ENCODE measurements at places on chromosomes 12 and 14.

- no peak for DNase-seq
These were observed 27.0 kb upstream of the EID3 start for GRCh38 chr12:104276273-104277131.

- no peak for DNase-seq
These were observed 11.2 kb downstream of the SERPINA1 start for GRCh38 chr14:94376976-94377865.

- no peak for DNase-seq
These were observed 109.6 kb downstream of the TTLL5 start for GRCh38 chr14:75770635-75771034.

GRCh38 chr14:52918486-52918885, 32.4 kb downstream of the FERMT2 start:
- peak; percentile 31 for DNase-seq

DNA sequence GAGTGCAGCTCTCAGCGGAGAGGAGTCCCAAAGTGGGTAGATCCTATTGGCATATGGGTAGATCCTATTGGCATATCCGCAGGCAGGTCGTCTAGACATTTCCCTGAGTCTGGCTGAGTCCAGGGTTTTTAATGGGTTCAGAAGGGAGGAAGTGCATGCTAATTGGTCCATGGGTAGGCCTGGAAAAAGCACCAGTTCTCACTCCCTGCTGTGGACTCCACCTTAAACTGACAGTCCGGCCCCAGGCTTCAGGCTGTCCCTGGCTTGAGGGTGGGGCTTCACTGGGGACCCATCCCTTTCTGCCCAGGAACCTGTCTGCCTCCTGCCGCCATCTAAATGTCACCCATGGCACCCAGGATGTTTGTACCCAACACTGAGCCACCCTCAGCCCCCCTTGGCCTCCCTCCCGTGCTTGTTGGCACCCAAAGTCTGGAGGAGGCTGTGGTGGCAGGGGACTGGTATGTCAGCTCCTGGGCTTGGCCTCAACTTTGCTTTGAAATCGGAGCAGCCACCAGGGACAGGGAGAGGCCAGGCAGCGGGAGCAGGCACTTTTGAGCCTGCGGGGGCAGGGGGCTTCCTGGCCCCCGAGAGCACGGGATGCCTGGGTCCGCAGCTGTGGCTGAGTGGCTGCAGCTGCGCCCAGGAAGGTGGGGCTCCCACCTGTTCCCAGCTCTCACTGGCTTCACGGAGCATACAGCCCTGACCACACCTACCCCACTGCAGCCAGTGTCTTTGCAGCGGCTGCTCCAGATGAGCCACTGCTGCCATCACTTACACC, 29.6 kb upstream of the YAF2 start:
- no peak for DNase-seq

DNA sequence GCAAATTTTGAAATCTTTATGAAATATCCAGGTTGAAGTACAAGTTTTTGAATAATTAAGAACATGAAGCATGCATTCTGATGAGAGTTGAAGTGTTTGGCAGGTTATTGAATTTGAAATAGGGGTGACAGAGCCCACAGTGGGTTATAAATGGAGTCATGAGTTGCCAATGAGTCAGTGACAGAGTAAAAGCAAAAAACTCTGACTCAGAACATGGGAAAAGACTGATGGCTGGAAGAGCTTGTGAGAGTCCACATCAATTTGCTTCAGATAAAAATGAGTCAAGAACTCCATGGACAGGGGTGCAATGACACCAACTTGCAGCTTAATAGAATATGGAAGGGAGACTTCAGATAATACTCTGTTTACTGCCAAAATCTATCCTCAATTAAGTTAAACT, 105.3 kb downstream of the SLC6A15 start:
- no peak for DNase-seq

GRCh38 chr12:83404521-83404920, 717.8 kb downstream of the TMTC2 start:
- DNase-seq: no peak

DNA sequence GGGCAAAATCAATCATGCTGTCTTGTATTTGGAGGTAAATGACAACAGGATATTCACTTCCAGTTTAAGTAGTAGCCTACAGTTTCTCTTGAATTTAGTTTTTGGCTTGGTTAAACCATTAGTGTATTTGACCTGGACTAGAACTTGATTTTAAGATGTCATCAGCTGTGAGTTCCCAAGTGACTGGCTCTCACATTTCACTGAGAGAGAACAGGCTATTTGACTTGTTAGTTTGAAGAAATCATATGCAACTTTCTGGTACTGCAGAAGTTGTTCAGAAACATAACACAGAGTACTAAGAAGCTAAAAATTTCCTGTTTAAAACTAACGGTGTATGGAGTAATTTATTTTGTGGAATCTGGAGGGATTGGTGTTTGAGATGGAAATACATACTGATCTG, 22.3 kb downstream of the MNAT1 start:
- no peak for DNase-seq

DNA sequence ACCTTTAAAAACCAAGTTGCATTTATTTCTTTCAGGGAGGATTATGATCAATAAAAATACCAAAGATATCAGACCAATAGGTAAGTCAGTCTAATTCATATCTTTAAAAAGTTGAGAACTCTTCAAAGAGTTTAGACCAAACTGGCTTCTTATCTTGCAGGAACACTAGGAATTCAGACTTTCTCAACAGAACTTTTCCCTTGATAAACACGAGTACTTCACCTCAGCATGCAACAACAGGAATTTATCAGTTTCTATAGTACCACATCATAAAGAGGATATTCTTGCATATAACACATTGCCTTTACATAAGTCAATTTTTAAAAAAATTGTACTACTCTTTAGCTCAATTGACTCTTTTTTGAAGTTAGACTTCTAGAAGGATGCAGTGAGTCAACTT, 68.2 kb downstream of the DNAI7 start:
- no peak for DNase-seq

GRCh38 chr12:84787253-84787652, 125.3 kb downstream of the SLC6A15 start:
- no peak for DNase-seq

DNA sequence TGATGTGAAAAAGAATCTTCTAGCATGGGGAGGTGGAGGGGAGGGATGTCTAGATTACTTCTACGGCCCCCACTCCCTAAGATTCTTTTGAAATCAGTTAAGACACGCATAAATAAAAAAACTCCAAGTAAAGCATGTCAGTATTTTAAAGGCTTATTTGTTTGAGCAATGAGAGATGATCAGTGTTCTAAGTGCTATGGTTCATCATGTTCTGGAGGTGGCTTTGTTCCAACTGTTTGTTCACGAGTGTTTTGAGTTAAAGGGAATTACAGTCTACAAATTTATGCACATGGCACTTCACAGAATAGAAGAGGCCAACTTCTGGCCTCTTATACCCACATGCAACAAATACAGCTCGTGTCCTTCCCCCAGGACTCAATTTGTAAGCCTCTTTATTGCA, 394.9 kb downstream of the RAD51B start:
- no peak for DNase-seq

DNA sequence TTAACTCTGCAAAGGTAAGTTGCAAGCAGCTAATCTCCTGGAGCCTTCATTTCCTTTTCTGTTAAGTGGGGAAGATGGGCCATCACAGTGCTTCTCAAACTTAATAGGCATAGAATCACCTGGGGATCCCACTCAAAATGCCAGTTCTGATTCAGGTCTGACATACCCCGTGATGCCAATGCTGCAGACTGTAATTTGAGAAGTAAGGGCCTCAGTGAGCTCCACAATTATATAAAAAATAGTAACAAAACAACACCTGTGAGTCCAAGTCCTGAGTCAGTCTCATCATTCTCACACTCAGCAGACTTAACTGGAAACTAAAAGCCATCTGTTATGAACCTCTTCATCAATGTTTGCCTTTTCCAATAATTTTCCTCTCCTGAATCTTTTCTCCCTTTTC, 10.8 kb upstream of the PSMA6 start:
- DNase-seq: no peak

DNA sequence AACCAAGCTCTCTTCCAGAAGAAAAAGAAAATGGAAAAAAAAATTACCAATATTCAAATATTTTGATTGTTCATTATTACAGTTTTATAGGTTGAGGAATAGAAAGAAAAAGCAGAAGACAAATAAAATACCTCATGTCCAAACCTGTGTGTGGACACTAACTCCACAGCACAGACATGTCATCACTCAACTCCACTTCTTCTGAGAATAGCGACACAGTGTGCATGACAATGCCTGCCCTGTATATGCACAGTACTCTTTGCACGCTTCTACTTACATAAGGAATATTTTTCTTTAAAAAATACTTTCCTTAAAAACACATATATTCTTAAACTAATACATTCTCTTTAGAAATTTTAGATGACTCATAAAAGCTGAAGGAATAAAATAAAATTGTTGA, 81.1 kb downstream of the HMGA2 start:
- DNase-seq: no peak

- no peak for DNase-seq
These were observed 77.4 kb downstream of the ST8SIA1 start for GRCh38 chr12:22257100-22257499.

DNA sequence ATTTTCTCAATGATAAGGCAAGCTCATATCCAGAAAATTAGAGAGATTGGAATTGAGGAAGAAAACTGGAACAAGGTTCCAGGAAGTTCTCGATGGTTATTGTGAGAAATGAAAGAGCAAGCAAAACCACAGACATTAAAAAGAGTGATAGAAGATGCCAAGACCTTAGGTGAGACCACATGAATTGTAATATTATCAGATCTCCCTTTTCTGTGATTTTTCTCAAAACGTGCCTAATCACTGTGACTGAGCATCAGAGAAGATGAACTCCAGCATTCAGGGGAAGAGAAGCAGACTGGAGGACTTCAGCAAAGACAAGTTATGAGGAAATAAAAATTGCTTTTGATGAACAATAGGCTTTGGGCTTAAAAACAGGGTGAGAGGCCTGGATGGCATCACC, 278.8 kb downstream of the SOX5 start:
- DNase-seq: no peak

DNA sequence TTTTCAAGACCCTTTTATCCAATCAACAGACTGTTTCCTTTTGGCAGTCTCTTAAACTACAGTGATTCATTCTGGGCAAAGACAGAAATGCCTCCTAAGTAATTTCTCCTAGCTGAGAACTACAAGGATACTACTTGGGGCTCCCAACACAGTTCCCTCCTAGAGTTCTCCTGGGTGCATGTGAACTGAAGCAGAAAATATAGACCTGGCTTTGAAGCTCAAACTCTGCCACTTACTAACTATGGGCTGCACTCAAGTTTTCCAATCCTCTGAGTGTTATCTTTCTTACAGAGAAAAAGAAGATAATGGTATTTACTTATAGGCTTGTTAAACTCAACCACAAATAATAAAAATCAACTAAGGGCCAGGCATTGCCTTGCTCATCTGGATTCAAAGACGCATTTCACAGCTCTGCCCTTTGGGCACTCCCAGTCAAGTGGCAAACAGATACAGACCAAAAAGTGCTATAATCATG, 97.6 kb downstream of the EFCAB11 start:
- no peak for DNase-seq

DNA sequence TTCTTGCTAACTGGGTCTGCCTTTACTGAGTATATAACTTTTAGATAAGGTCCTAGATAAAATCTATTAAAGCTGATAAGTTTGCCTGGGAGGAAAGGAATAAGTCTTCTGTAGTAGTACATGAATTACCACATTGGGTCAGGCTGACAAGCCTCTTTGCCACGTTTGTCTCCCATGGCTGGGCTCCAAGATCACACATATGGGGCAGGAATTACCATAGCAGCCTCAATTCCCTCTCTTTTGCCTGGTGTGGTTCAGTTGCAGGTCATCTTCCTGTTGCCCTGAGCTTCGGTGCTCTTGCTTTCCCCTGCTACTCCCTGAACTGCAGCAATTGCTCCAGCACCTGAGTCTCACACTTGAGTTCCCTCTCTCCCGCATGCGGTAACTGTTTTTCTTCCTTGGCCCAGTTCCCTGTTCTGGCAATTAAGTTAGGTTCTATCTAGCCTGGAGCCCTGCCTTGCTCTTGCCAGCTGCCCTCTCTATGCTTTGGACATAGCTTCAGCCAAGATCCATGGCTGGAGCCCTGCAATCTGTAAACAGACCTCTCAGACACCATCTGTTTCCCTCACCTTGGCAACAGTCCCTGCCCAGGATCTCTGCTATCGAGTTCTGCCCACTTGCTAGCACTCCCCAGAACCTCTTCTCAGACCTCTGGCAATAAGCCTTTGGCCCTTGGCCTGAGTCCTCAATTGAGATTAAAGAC, 5.8 kb upstream of the GLT8D2 start:
- no peak for DNase-seq

DNA sequence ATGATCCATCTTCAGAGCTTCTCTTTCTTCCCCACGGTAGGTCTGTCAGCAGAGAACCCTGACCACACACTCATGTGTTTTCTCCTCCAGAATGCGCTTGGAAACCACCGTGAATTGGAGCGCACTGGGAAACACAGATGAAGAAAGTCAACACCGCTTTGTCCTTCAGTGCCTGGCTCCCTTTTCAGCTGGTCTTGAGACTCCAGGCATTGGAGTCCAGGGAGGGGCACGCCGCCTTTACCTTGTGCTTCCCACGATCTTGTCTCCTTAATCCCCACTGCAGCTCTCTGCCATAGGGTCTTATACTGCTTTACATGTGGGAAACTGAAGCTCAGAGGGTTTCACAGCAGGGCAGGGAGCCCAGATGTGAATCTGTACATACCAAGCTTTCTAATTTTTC, 1.1 kb downstream of the FAM90A1 start:
- no peak for DNase-seq

GRCh38 chr14:23120541-23121251, 1.6 kb upstream of the CEBPE start:
- peak; percentile 84 for DNase-seq

DNA sequence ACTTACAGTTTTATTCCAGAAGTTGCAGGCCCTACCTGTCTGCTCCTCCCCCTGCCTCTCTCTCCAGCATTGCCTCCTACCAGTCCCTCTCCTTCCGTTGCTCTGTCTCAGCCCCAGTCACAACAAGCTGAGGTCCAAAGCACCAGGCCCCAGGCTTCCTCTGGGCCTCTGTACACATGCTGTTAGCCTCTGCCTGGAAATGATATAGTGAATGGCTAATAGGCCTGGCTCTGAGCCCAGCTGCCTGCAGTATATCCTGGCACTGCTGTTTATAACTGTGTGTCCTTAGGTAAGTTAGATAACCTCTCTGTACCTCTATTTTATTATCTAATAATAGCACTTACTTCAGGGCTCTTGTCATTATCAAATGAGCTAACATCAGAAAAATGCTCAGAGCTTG, 114.9 kb upstream of the PWP1 start:
- DNase-seq: no peak

Data from CD4-positive, alpha-beta T cell treated with Interleukin-1 beta for 1 hour (primary cell).